Stimulated activated CD4-positive, alpha-beta T cell treated with anti-CD3 and anti-CD28 coated beads, Interleukin-1b, Interleukin-23, amount 100 ng/mL, for 24 hours (primary cell): ENCODE measurements at places on chromosomes 2 and 18.

DNA sequence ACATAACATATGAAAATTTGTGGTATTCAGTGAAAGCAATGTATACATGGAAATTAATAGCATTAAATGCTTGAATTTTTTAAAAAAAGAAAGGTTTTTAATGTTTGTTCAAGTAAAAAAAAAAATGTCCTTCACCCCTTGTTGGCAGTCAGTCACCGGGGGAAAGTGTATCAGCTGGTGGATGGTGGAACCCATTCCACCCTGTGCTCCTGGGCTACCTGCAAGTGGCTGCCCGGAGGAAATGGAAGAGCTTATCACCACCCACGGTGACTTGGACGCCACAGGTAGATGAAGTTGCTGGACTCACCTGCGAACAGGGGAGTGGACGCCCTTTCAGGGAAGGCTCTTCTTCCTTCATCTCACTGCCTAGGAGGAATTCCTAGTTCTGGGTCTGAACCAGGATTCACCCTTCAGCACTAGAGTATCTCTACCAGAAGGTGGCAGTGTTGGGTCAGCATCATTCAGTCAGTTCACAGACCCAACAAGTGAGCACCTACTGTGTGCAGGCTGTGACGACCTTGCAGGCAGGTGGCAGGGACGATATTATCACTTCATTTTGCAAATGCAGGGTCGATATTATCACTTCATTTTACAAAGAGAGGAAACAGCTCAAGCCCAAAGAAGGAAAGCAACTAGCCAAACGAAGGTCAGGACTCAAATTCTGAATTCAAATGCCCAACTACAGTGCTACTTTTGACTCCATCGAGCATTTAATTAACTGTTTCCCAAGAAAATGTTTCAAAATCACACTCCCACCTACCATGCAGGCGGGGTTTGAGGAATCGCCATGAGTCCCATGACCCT is 35.8 kb downstream of the CIB4 start:
- DNase-seq: peak; percentile 5

- no peak for DNase-seq
These were observed 471.1 kb upstream of the MEX3C start for GRCh38 chr18:51668607-51669006.

GRCh38 chr2:98608962-98609604 is 694 bp downstream of the UNC50 start:
- no peak for DNase-seq

GRCh38 chr2:129087133-129087813 is 768.6 kb upstream of the HS6ST1 start:
- DNase-seq: no peak

- DNase-seq: no peak
These were observed 417.5 kb upstream of the HS6ST1 start for GRCh38 chr2:128736046-128736688.

DNA sequence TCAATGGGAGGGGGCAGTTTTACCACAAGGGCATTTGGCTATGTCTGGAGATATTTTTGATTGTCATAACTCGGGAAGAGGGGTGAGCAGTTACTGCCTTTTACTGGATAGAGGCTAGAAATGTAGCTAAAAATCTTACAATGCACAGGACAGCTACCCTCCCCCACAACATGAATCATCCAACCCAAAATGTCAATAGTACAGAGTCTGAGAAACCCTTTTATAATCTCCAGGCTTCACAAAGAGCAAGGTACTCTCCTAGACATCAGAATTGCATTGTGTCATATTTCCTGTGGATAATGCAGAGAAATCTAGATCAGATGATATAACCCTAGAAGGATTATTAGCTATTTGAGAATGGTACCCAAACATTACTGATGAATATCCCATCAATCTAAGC is 277.1 kb upstream of the NRP2 start:
- no peak for DNase-seq
